ENCODE measurements at places on chromosomes 13 and 19. TPM values are rescaled to one million over a fixed set of nuclear protein-coding genes. Genes with fewer than 3 reads are reported as not detected.

The MYBPC2 gene
- not detected for total RNA-seq

The GPR183 gene
- not detected for total RNA-seq

The KCNC3 gene
- total RNA-seq = 6.4 TPM

The OR7C1 gene
- not detected for total RNA-seq

The PDE4A gene
- 40.1 TPM for total RNA-seq

DNA sequence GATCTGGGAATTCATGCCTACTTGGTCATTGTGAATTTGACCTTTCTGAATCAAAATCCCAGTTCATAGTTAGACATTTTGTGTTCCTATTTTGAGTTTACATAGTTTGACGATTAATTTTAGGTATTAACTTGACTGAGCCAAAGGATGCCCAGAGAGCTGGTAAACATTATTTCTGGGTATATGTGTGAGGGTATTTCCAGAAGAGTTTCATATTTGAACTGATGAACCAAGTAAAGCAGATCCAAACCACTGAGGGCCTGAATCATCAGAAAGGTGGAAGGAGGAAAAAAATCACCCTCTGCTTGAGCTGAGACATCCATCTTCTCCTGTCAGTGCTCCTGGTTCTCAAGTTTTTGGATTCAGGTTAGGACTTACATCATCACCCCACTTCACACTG, 116.6 kb downstream of the CYSLTR2 start:
- no peak for DNase-seq

- DNase-seq = no peak
Observed at GRCh38 chr19:33910922-33911321, 114.3 kb downstream of the KCTD15 start.

GRCh38 chr19:6730153-6730804, 7.1 kb downstream of the GPR108 start:
- peak; percentile 62 for DNase-seq

GRCh38 chr19:42150364-42150763, 18.1 kb upstream of the POU2F2 start:
- DNase-seq = no peak

DNA sequence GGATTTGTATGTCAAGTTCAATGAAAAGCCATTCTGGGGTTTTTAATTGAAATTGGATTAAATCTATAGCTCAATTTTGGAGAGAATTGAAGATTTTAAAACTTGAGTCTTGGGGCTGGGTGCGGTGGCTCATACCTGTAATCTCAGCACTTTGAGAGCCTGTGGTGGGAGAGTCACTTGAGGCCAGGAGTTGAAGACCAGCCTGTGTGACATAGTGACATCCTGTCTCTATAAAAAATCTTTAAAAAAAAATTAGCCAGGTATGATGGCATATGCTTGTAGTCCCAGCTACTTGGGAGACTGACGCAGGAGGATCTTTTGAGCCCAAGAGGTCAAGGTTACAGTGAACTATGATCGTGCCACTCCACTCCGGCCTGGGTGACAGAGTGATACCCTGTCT, 41.2 kb downstream of the VAV1 start:
- no peak for DNase-seq

DNA sequence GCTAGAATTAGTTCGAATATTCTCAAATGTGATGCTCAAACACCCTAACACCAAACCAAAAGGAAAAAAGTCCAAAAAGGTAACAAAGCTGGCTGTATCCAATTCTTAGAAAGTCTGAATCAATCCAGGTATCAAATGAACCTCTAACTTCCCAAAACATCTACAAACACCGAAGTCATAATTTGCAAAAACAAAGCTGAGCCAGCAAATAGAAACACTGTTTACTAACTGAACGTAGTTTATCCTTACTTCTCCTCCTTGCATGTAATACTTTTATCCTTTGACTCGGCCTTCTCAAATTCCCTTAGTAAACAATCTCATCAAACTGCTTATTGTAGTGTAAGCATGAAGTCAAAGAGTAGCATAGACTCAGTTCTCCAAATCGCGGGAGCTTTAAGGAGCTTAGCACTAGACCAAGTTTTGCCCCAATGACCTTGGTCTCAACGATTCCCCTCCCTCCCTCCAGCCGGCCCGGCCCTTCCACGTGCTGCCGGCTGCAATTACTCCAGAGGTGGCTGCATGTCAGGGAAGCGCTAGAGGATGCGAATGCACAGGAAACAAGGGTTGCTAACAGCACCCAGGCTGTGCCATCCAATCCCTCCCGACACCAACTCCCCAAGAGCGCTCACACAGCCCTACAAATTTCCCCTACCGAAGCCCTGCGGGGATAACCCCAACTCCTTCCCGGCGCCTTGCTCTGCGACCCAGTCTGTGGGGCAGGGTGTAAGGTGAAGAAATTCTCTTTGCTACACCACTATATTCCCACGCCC, 693 bp downstream of the XPO4 start:
- DNase-seq = peak; percentile 40

DNA sequence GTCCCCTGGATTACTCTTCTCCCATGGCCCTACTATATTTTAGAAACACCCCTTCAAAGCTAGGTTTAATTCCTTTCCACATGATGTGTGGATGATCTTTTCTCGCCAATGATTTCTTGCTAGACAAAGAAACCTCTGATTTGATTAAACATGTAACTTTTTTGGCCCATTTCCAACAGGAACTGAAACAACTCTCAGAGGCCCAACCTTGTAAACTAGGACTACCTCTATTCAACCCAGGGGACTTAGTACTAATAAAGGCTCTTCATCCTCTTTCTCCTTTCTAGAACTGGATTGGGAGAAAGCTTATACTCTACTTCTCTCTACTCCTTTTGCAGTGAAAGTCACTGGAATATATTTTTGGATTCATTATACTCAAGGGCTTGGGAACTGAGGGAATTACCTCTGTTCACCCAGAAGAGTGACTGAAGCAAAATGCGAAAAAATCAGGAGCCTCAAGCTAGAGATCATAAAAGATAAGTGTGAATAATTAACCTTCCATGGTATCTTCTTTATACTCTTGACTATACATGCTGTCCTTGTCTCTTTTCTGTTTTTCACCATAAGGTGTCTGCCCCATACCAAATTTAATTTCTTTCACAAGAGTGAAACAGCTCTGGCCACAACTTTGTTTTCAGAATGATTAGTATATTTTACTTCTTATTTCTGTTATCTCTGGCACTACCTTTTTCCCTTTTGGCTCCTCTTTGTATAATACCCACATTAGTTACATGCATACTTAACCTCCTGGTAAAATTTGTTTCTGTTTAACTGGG, 977.6 kb downstream of the SLITRK5 start:
- no peak for DNase-seq

DNA sequence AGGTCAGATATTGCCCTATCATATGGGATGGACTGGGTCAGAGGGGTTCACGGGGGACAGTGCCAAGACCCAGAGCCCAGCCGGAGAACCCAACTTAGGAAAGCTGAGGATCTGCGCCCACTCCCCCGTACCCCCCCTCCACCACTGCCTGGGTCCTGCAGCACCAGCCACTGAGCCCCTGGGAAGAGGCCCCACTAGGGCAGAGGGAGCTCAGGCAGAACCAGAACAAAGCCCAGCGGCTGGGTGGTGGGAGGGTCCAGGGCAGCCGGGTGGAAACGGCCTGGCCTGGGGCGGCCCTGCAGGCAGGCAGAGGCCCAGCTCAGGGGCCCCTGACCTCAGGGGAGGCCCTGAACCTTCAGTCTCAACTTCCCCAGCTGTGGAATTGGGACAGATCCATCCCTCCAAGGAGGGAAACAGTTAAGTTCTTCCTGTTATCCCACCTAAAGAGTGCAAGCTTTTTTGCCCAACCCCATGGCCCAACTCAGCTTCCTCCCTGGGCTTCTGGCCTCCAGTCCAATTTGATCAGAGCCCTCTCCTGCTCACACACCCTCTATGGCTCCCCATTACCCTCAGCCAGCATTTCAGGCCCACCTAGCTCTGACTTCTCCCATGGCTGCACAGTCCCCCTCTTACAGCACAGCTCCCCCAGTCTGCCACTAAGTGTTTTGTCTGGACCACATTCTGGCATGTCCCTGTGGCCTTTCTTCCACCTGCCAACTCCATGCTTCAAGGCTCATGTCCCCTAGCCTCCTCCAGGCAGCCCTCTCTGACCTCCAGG, 3.1 kb downstream of the NR2F6 start:
- no peak for DNase-seq

DNA sequence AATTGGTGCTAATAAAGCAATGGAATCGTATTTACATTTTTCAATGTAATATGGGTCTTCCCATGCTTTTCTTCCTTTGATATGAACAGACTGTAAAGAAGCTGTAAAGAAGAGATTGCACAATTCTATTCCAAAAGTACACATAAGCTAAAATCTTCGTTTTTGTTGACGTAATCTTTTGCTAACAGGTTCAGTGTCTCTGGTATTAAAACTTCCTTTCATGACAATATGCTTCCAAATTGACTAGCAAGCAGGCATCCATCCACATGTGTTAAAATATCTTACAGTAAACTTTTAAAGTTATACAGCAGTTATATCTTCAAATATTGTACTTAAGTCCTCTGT, 19.3 kb upstream of the SGCG start:
- no peak for DNase-seq

- DNase-seq = peak; percentile 54
Observed at GRCh38 chr13:32581177-32581786, 5.0 kb upstream of the PDS5B start.

GRCh38 chr13:81577601-81578195, 1236.8 kb upstream of the SPRY2 start:
- DNase-seq = no peak

DNA sequence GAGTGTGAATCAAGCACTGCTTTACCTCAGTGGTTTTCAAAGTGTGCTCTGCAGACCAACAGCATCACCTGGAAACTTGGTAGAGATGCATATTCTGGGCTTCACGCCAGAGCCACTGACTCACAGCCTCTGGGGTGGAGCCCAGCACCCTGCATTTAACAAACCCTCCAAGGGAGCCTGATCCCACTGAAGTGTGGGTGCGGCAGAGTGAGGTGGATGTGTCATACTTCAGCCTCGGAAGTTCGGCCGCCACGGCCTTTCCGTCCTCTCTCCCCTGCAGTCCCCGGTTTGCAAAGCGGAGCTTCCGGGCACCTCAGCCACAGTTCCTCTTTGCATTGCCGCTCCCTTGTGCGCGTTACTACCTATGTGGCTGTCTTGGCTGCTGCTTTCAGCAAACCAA, 33.3 kb upstream of the MICU2 start:
- DNase-seq = no peak

- DNase-seq = peak; percentile 98
Observed at GRCh38 chr13:73765651-73766384, 368.4 kb downstream of the KLF12 start.

DNA sequence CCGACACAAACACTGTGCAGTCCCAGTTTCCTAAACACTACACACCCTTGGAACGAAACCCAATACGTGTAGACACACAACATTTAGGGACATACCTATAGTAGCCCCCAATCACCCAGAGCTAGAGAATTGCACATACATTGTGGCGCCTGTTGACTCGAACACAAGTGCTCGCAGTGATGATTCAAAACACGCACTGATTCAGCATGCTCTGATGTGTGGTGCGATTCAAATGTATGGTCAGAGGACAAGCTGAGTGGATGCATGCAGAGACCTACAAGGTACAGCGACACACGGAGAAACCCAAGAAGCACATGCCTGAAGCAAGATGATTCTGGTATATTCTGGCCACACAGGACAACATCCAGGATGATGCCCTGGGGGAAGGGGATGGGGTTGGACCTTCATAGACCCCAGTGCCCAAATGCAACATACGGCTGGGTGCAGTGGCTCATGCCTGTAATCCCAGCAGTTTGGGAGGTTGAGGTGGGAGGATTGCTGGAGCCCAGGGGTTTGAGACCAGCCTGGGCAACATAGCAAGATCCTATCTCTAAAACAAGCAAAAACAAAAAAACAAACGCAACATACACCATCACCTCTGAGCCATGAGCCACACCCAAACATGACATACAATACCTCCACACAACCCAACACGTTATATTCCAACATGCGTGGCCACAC, 997 bp upstream of the KCNN4 start:
- no peak for DNase-seq

DNA sequence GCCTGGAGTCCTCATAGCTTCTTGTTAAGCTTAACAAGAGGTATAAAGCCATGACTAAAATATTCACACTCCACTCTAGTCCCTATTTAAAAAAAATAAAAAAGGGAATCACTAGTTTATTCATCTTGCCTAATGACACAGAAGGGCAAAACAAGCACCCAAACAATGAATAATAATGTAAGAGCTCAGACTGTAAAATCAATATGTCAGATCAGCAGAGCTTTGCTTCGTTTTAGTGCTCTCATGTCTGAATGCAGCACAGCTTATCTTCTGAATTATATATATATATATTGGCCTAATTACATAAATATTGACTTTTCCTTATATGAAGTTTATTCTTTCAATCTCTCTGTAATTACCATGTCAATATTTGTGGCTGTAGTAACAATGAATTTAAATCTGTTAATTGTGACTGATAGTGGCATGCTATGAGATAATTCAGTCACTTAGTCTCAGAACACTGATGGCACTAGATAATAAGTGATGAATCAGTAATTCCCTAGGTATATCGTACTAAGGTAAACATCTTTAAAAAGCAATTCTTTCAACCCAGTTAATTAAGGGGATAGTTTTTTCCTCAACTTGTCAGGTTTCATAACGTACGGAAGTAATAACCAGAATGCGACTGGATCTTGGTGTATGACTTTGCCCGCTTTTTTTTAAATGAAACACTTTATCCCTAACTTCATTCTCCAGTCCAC, 361.9 kb upstream of the GPC6 start:
- DNase-seq = no peak

Measured in A673 (cell line).